Daoy (cell line): ENCODE measurements at places on chromosomes 7 and 10. TPM values are rescaled to one million over a fixed set of nuclear protein-coding genes. Genes with fewer than 3 reads are reported as not detected.

Gene SNCG
- 1.7 TPM in 1 of 2 replicates, not detected in the other for total RNA-seq

Gene BICC1
- 9.1 and 12.2 TPM in 2 replicates for total RNA-seq

Gene OR13A1
- total RNA-seq: not detected in 2 replicates

Gene AKR1C8
- total RNA-seq: not detected in 2 replicates

Gene LIPN
- not detected in 2 replicates for total RNA-seq

Gene ABCA13
- under 0.01 and 0.06 TPM in 2 replicates for total RNA-seq

Gene WEE2
- not detected in 2 replicates for total RNA-seq

Gene MARCHF5
- 8.3 and 10.3 TPM in 2 replicates for total RNA-seq

Gene CREB3L2
- total RNA-seq: 9.0 and 9.1 TPM in 2 replicates

Gene MUC12
- total RNA-seq: 1.4 and 8.7 TPM in 2 replicates

Gene SEC31B
- 0.27 and 0.34 TPM in 2 replicates for total RNA-seq

Gene KLF14
- 0.06 and 0.86 TPM in 2 replicates for total RNA-seq

Gene ZC3HAV1
- total RNA-seq: 51.8 and 52.6 TPM in 2 replicates

DNA sequence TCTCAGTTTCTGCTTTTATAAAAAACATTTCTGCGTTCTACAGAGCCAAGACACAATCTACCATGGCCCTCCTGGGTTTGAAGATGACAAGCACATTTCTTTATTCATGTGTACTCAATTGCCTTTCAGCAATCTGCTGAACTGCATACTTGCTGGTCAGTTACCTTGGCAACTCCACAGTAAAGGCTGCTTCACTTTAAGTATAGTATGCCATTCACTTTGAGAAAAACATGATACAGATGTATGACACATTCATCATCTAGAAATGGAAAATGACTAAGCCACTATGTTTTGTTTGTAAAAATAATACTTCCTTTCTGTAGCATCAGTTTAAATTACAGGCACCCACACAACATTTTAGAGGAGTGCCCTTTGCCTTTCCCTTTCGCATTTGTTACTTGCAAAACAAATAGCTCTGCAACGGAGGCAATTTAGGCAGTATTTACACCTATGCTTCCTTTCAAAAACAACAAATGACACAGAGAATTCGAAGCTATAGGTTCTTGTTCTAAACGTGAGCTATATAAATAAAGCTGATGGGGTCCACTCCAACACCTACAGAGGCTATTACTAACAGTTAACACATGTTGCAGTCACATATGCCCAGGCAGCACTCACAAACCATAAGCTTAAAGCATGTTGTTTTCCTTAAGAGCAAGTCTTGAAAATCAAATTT is 23.5 kb downstream of the SGCE start:
- peak; percentile 47 for DNase-seq

- peak; percentile 67 for DNase-seq
These were observed 82.2 kb downstream of the MDFIC start for GRCh38 chr7:115004121-115004520.

DNA sequence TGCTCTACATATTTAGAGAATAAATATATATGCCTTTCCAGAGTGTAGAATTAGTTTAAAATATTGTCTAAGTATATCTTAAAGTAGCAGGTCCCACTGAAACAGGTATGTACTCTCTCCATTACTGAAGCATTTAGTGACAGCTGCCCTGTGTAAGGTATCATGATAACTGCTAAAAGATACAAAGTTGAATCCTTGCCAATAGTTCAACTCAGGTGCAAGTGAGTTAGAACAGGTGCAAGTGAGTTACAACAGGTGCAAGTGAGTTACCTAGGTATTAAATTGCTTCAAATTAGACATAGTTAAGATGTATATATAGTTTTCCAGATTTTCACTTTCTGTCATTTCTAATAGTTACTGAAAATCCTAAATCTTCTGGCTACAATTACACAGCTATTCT is 119.1 kb downstream of the CNOT4 start:
- no peak for DNase-seq

DNA sequence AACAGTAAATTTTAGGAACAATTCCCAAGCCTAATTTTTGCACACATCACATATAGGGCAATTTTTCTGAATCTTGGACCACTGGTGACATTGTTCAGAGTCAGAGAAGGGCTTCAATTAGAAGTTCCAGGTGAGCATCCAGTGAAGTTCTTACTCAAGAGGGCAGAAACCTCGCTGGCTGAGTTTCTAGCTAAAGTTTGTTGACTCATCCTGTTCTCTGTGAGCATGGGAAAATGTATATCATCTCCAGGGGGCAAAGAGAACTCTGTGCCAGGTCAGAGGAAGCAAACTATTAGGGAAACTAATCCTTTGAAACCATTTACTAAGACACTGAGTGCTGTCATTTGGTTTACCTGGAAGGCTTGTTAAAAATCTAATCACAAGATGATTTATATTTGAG is 695.6 kb upstream of the IGFBP3 start:
- peak; percentile 64 for DNase-seq

- no peak for DNase-seq
These were observed 81.4 kb upstream of the PPP2R2D start for GRCh38 chr10:131819241-131820072.

DNA sequence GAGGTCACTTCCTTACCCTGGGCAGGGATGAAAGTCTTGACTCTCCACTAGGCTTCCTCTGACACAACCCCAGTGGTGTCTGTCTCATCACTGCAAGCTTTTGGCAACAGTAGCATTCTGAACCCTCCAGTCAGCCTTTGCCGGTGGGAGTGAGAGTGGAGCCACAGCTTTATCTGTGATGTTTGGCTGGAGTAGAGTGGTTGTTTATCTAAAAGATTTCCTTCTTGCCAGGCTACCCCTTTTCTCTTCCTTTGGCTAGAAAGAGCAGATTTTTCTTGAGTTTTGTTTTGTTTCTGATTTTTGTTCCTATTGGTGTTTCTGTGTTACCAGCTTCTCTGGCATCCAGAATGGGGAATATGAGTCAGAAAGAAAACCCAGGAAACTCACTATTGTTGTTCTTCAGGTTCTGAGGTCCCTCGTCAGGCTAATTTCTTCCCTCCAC is 98.9 kb upstream of the KIF5B start:
- peak; percentile 27 for DNase-seq

- DNase-seq: no peak
These were observed 2.2 kb downstream of the CDC123 start for GRCh38 chr10:12198156-12198555.

GRCh38 chr7:90839727-90840291 is 243.7 kb downstream of the CDK14 start:
- no peak for DNase-seq

DNA sequence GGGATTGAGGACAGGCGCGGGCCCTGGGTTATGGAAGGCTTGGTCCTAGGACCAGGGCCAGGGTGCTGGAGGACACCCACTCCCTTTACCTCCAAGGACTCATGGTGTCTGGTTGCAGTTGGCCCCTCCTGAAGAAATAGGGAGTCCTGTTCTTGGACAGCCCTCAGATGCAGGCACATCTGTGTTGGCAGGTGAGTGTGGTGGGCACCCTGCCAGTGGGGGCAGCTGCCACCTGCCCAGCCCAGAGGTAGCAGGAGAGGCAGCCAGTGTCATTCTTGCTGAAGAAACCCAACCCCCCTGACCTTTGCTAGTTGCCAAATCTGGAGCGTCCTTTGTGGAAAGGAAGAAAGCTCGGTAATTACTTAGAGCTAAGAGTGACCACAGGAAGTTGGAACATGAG is 8.3 kb downstream of the GALNT17 start:
- DNase-seq: no peak

- peak; percentile 83 for DNase-seq
These were observed 618 bp upstream of the RELN start for GRCh38 chr7:103989785-103990767.

DNA sequence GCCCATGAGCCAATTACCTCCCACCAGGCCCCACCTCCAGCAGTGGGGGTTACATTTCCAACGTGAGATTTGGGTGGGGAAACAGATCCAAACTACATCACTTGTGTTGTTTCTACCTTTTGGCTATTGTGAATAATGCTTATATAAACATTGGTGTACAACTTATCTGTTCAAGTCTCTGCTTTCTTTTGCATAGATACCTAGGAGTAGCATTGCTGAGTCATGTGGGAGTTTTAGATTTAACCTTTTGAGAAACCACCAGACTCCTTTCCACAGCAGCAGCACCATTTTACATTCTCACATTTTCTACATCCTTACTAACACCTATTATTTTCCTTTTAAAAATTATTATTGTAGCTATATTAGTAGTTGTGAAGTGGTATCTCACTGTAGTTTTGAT is 14.4 kb upstream of the FRA10AC1 start:
- no peak for DNase-seq

DNA sequence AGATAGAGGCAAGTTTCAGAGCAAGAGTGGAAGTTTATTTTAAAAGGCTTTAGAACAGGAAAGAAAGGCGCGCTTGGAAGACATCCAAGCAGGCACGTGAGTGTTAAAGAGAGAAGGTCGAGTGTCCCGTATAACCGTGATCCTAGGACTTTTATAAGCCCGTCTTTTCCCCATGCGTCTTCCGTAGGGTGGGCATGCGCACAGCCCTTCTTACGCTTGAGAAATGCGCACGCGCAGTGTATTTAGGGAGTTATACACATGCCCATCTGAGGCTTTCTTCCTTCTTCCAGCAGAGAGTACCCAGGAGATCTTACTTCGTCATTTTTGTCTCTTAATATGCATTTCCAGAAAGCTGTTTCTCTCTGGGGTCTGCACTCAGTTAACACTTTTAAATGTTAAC is 52.4 kb downstream of the CALD1 start:
- DNase-seq: no peak

- DNase-seq: no peak
These were observed 29.5 kb upstream of the DAGLB start for GRCh38 chr7:6477318-6477660.

- no peak for DNase-seq
These were observed 404.3 kb upstream of the NPVF start for GRCh38 chr7:25632616-25633015.

DNA sequence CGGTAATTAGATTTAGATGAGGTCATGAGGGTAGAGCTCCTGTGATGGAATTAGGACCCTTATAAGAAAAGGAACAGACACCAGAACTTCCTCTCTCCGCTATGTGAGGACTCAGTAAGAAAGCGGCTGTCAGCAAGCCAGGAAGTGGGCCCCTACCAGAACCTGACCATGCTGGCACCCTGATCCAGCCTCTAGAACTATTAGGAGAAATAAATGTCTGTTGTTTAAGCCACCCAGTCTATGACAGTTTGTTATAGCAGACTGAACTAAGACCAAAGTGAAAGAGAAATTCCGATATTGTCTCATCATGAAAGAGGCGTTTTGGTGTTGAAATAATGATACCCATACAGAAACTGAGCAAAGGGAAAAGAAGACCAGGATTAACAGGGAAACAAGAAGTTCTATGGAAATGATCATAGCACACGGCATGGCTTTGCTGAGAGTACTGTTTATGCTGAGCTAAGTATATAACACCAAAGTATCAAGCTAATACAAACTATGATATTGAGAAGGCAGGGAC is 9.2 kb downstream of the CLEC2L start:
- DNase-seq: no peak

DNA sequence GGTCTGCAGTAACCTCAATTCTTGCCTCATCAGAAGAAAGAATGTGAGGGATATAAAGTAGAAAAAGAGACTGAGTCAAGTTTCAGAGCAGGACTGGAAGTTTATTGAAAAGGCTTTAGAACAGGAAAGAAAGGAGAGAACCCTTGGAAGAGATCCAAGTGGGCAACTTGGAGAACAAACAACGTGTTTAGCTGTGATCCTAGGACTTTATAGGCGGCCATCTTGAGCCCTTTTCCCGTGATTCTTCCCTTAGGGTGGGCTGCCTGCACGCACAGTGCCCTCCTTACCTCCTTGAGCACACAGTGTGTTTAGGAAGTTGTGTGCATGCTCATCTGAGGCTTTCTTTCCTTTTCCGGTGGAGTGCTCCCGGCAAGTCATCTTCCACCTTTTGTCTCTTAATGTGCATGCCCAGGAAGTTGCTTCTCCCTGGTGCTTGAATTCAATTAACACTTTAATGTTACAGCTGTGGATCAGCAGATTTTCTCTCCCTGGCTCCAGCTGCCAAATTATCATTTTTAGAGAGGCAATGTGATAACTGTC is 59.8 kb downstream of the ENTPD1 start:
- DNase-seq: no peak

DNA sequence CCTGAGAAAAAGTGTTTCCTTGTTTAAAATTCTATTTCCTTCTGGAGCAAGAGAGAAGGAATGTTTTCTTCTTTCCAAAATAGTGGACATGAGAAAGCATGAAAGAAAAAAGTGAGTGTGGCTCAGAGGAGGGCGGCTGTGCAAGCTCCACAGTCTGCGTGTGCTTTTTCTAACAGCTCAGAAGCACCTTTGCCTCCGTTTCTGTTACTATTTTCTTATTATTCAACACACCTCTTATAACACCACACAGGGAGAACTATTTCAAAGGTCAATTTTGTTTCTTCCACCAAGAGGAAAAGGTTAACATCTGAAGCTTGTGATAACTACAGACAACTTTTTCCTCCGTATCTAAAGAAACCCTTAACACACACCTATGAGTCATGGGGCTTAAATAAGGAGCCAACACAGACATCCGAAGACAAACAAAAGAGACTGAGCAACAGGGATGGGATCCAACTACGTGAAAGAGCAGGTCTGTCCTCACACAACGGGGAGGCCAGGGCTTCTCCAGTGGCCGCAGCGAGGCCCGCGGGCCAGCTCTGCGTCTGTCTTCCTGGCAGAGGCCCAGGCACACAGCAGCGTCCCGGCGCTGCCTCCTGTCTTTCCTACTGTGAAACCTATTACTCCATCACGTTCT is 36.2 kb upstream of the NCAPG2 start:
- DNase-seq: peak; percentile 83

DNA sequence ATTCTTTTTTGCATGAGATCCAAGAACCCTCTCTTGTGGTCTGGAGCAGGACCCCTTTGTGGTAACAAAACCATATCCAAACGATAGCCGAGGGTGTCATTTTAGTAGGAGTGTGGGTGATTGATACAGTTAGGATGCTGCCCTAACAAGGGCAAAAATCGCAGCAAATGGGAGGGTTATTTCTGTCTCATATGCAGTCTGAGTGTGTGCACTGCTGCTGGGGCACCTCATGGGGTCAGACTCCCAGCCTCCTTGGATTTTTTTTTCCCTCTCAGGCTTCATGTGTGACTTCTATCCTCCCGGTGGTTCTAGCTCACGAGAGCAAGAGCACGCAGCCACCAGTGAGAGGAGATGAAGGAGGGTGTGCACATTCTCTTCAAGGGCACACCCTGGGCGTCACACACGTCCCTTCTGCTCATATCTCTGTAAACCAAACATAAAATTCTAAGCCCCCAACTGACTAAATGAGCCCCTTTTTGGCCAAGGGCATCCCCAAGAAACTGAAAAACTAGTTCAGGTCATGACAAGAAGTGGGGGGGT is 28.6 kb upstream of the IL15RA start:
- DNase-seq: no peak

GRCh38 chr7:132743974-132744373 is 167.7 kb upstream of the PLXNA4 start:
- DNase-seq: no peak

- DNase-seq: no peak
These were observed 20.9 kb downstream of the AKR1D1 start for GRCh38 chr7:138097064-138097741.
